ENCODE measurements at places on chromosomes 3 and 15. TPM values are rescaled to one million over a fixed set of nuclear protein-coding genes. Genes with fewer than 3 reads are reported as not detected.

CXCR6 gene
- polyA plus RNA-seq, result 1.0 TPM

MRAS gene
- 20.6 TPM for polyA plus RNA-seq

GUCA1C gene
- polyA plus RNA-seq, result not detected

LTK gene
- 2.9 TPM for polyA plus RNA-seq

TMEM212 gene
- 4.7 TPM for polyA plus RNA-seq

HACD2 gene
- polyA plus RNA-seq, result 30.8 TPM

LSAMP gene
- polyA plus RNA-seq, result 28.0 TPM

CEP19 gene
- polyA plus RNA-seq, result 4.3 TPM

P2RY14 gene
- 4.8 TPM for polyA plus RNA-seq

HHATL gene
- 3.0 TPM for polyA plus RNA-seq

DNA sequence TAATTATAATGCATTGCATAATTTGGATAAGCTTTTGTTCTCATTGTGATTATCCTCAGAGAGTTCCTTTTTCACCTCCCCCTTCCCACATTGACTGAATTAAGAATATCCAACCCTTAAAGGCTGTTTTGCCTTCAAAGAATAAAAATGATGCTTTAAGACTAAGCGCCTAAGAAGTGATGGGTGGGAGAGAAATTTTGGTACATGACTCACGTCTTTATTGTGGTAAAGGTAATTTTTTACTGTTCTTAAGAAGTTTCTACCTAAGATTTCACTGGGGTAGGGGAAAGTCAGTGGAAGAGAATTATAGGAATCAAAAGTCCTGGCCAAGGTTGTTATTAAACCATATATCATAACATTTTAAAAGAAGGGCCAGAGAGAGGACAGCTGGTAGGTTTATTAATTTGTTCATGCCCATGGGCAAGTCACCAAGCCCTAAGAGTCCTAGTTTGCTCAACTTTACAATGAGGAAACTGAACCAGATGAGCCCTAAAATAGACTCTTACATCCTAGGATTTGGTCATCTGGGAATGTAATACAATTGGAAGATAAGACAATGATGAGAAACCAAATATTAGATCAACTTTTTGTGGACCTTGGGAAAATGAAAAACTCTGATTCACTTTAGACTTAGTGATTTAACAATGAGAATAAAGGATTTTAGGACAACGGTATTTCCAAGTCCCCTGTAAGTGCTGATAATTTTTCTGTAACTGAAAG, 101.1 kb upstream of the RASGRP1 start:
- DNase-seq, result no peak

DNA sequence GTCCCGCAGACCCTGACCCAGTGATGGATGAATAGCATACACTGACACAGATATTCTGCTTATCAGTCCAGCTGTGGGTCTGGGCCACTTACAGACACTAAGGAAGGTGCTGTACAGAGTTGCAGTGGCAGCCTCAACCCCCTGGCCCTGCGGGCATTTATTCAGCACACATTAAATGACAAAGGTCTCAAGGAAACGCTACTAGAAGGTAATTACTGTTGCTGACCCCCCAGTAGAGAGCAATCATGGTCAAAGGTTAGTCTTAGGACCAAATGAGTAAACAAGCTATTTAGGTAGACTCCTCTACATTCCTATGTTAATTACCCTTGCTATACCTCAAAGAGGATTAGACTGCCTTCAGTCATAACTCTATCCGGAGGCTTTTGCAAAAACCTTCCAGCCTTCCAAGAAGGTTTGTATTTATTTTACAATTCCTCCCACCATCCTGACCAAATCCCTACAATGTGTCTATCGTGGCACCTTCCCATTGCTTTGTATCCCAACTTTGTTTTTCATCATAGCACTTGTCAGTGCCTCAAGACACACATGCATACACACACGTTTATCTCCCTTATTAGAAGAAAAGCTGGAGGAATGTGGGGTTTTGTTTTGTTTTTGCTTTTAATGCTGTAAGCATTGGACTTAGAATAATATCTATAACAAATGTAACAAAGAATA, 227.9 kb downstream of the PYDC2 start:
- DNase-seq, result no peak

DNA sequence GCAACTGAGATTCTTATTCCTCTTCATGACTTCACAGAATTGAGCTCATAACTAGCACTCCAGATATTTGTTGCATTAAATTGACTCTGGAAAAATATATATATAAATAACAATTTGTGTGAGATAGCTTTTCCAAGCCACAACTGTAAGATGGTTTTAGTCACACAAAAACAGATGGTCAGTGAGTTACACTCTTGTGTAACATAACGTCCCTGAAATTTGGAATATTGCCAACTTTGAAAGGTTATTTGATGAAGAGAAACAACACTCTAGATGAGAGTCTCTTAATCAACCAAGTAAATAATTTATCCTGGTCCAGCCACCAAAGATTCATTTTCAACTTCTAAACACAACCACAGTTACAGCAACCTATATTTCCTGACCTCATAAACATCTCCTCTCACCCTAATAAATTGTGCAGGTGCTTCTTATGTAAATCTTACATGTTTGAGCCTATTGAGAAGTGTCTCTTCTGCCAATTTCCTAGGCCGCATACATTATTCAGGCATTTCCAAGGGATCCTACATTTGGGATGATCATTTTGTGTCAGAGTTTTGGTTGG, 84.9 kb upstream of the ACP3 start:
- DNase-seq, result no peak

- no peak for DNase-seq
These were observed 47.8 kb downstream of the ATP13A4 start for GRCh38 chr3:193506921-193507320.

GRCh38 chr3:131564812-131565211, 62.0 kb upstream of the MRPL3 start:
- no peak for DNase-seq

DNA sequence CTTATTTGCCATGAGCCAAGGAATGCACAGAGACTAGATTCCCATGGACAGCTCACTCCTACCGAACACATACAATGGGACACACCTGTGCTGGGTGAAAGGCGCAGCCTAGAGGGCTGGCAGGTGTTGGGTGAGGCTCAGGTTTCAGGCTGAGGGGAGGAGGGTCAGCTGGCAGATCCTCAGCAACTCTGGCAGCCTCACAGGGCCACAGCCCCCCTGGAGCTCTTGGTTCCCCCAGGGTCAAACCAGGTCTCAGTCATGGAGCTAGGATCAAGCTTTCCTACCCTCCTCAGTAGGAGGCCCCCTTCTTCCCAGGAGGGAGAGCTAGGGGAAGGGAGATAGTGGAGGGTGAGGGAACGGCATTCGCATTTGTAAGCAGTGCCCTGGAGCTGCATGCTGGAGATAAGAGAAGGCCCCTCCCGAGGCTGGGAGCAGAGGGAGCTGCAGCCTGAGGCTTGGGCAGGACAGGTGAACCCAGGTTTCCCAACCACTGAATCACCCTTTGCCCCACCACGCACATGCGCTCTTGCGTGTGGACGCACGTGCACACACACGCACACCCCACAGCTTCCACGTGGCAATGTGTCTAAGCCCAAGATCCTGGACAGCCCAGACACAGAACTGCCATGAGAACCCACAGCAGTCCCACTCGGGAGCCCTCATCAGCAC, 26.3 kb upstream of the TFRC start:
- no peak for DNase-seq

DNA sequence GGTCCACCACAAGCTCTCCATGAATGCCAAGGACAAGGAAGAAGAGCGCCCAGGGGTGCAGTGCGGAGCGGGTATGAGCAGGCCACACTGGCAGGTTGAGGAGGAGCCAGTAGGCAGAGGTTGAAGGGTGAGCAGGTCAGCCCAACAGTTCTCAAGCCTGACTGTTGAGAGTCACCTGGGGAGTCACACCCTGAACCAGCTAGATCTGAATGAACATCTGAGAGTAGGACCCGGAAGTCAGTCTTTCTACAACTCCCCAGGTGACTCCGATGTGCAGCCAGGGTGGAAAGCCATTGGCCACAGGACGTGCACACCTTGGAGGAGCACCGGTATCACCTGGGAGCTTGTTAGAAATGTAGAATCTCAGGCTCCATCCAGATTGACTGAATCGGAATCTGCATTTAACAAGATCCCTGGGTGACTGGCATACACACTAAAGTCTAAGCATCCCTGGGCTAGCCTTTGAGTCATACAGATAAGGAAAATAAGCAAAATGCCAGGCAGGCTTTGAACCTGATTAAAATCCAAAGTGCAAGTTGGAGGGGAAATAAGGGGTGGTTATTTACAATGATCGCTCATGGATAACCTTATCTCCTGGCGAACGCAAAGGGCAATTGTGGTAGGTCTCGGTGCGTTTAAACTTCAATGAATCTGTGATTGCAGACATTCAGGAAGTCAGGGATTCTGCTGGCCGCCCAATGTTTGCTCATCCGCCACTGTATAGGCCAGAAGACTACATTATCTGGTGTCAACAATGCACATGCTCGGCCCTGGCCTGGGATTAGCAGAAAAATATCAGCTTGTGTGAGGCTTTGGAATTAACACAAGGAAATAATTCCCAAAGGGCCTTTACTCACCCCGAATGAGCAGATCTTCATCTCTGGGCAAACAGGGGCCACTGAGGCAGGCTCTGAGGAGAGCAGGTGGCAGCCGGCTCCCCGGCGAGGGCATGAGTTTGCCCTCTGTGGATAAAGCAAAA, 11.7 kb upstream of the LYZL4 start:
- DNase-seq, result no peak

DNA sequence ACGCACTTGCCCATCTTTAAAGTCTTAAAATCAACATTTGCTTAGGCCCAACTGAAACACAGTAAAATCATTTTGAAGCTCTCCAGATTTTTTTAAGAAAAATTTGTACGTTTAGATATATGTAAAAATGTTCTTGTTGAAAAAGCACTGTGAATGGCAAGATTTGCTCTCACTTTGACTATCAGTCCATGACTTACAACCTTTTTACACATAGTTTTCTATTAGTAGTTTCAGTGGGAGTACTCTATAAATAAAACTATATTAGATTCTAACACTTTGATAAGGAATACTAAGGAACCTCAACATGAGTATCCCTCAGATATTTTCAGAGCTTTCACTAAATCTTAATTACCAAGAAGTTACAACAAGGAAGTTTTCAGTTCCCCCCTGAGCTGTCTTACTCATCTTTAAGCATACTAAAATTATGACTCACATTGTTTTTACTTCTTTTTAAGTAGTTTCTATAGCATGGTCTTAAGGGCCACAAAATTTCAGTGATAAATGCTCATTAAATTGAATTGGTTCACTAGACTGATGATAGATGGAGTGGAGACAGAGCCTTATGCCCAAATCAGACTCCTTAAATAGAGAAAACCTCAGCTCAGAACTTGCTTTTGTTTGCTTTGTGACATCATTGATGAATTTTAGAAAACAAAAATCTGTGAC, 31.6 kb upstream of the RAP2B start:
- DNase-seq, result no peak

- no peak for DNase-seq
These were observed 9.1 kb downstream of the TASOR start for GRCh38 chr3:56673781-56674457.

GRCh38 chr3:174960898-174961297, 101.8 kb downstream of the NAALADL2 start:
- DNase-seq, result no peak

- no peak for DNase-seq
These were observed 29.1 kb upstream of the CHST2 start for GRCh38 chr3:143090486-143090885.

GRCh38 chr3:148736086-148736485, 38.4 kb downstream of the AGTR1 start:
- no peak for DNase-seq

GRCh38 chr3:66418475-66418931, 82.3 kb downstream of the LRIG1 start:
- DNase-seq, result no peak

DNA sequence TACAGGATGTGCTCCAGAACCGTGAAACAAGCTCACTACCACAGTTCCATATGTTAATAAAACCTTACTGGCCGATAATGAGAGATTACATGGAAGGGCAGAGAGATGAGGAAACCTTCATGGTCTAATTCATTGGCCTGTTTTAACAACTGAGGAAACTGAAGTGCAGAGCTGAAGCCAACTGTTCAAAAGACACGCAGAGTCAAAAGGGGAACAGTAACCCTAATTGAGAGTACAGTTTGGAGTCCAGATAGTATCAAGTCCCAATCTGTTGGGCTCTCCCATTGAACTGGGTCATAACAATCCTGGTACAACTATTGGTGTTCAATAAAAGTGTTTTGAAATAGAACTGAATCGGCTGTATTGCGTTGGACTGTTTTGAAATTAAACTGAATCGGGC, 69.6 kb downstream of the SLC12A8 start:
- no peak for DNase-seq

DNA sequence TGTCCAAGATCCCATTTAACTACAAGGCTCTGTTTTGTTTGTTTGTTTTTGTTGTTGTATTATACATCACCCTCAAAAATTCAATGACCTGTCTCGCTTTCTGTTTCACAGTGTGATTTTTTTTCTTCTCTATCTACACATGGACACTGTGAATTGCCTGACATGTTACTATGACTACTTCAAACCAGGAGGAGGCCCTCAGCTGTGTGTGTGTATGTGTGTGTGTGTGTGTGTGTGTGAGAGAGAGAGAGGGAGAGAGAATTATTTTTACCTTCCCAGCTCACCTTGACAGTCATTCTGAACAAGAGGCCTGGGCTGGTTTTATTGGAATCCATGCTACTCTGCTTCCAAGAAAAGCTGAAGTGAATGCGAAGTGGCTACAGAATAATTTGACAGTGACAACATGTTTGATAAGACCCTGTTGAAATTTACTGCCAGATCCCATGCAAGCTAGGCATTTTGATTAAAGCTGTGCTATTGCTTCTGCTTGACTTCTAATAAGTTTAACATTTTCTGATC, 841.4 kb downstream of the NSUN3 start:
- DNase-seq, result no peak

GRCh38 chr3:43074482-43074881, 31.4 kb downstream of the POMGNT2 start:
- DNase-seq, result no peak

GRCh38 chr3:54859184-54859583, 68.7 kb downstream of the LRTM1 start:
- no peak for DNase-seq

DNA sequence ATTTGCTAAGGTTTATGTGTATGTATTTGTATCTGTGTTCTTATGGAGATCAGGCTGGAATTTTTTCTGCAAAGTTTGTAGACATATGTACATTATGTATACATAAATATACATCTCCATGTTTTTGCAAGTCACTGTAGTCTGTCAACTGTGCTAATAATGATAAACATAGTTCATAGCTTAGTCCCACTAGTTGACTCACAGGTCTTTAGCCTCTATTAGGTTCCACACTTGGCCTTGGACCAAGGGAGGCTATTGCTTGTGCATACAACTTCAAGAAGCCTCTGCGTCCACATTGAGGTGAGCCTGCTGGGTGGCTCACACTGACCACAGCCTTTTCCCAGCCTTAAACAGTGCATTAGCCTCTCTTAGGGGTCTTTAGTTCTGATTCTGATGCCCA, 243.8 kb upstream of the PEX5L start:
- DNase-seq, result no peak

DNA sequence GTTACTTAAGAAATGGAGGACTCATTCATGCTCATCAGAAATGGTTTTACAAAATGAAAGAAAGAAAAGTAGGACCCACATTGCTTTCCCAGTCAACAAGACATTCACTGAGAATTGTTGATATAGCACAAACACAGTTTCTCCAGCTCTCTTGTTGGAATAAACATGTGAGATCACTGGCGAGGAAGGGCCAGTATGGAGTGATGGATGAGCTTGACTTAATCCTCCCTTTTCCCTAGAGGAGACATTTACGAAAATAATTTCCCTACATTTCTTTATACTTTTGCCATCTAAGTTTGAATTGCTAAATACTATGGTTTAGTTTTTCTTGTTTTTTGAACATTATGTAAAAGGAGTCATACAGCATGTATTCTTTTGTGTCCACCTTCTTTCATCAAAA, 15.9 kb upstream of the UBE3A start:
- no peak for DNase-seq

Data from right lung (tissue), 10 donors.